ENCODE measurements at places on chromosomes 4 and X.

GRCh38 chrX:152960115-152960514, 33.8 kb downstream of the PNMA5 start:
- DNase-seq, result no peak

- DNase-seq, result no peak
Observed at GRCh38 chr4:139153411-139154133, 23.4 kb downstream of the ELF2 start.

- peak; percentile 86 for DNase-seq
Observed at GRCh38 chrX:107674480-107675364, 46.4 kb downstream of the PRPS1 start.

DNA sequence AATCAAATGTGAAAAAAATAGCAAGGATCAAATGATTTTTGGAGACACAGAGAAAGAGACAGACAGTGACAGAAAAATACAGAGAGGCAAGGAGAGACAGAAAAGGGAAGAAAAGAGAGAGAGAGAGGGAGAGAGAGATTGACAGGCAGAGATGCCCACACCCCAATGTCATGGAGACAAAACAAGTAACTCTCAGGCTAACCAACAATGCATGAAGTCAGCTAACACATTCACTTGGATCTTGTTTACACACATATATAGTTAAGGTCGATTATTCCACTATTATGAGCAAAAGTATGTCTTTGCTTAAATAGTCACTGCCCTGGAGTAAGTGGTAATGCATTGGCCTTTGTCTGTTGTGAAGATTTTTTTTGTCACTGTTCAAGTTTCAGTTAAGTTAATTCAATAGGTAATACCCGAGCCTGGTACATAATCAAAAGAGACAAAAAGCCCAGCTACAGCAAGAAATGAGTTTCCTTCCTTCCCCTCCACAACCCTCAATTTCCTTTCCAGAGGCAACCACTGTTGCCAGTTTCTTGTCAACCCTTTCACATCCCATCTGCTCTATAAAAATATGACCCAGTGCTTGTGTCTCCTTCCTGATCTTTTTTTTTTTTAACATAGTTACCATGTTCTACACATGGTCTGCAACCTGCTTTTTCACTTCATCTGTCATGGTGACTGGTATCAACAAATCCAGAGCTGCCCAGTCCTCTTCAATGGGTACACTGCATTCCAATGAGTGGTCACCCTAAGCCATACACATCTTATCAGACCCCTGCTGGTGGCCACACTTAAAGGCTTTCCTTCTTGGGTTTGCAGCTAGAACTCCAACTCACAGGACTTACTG, 52.1 kb downstream of the PROM1 start:
- no peak for DNase-seq

DNA sequence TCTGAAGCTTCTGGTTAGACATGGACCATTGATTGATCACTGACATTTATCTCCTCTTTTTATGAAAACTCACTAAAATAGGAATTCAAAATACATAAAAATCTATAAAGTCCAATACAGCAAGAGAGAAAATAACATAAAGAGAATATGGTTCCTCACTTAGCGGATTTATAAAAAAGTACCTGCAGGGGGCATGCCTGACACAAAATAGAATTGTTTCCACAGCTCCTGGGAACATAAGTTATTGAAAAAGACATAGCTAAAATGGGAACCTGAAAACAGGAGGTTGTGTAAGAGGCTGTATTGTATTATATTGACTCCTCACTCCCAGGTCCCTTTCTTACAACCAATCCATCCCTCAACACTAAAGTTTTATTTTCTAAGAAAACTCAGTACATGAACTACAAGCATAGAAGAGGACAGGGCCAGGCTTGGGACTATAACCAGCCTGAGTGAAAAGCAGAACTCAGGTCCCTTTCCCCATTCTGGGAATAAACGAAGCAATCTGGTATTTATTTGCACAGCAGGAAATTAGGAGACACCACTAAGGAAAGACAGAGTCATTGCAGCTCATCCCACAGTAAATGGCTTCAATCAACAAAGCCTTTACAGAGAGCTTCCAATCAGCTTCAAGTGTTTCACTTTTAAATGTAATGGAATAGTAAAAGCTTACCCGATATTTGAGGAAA, 121.1 kb upstream of the NDST4 start:
- no peak for DNase-seq

GRCh38 chr4:14621731-14622463, 380.4 kb upstream of the CPEB2 start:
- DNase-seq, result no peak

- DNase-seq, result no peak
Observed at GRCh38 chr4:123506011-123506695, 109.6 kb downstream of the SPRY1 start.

GRCh38 chrX:129678614-129679195, 23.9 kb upstream of the APLN start:
- DNase-seq, result no peak

GRCh38 chrX:44890247-44890646, 17.3 kb downstream of the KDM6A start:
- DNase-seq, result no peak

- DNase-seq, result no peak
Observed at GRCh38 chr4:6443035-6444023, 29.1 kb downstream of the PPP2R2C start.

DNA sequence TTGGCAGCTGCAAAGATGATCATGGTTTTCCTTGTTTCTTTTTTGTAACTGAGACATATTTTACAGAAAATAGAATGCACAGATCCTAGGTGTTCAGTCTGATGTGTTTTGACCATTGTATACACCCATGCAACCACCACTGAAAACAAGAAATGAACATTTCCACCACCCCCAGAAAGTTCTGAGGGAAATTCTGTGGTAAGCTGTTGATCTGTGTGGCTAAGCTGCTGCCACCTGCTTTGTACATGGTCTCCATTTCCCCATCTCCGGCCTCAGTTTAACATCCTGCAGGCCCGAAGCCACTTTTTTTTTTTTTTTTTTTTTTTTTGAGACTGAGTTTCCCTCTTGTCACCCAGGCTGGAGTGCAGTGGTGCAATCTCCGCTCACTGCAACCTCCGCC, 65.3 kb downstream of the NYX start:
- peak; percentile 35 for DNase-seq

- no peak for DNase-seq
Observed at GRCh38 chr4:76897536-76898384, at the start of gene SOWAHB. TSS of gene SOWAHB (minus strand) at chr4:76898144. CDS start at chr4:76897849, 295 bp downstream.

GRCh38 chr4:2042204-2042946, 16.8 kb upstream of the NAT8L start:
- DNase-seq, result peak; percentile 61

GRCh38 chr4:110424144-110424543, 51.8 kb upstream of the ENPEP start:
- no peak for DNase-seq

- no peak for DNase-seq
Observed at GRCh38 chr4:75634951-75635350, 4.6 kb upstream of the CDKL2 start.

DNA sequence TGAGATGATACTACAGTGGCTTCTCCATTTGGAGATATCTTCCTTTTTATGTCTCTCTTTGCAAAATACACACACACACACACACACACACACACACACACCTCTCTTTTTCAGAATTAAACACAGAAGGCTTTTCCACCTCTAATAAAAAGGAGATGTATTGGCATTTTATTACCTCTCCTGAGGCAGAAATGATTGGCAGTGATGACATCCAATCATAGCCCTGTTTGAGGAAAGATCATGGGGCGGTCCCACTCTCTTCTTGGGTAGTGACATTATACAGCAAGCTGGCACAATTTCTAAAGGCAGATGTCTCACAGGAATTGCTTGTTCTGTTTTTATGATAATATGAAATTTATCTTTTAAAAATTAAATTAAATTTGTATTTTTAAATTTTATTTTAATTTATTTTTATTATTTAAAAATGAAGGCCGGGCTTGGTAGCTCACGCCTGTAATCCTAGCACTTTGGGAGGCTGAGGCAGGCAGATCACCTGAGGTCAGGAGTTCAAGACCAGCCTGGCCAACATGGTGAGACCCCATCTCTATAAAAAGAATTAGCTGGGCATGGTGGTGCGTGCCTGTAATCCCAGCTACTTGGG, 15.6 kb downstream of the CHRNA9 start:
- DNase-seq, result no peak

- DNase-seq, result no peak
Observed at GRCh38 chr4:182139491-182139890, 103.7 kb upstream of the TENM3 start.

DNA sequence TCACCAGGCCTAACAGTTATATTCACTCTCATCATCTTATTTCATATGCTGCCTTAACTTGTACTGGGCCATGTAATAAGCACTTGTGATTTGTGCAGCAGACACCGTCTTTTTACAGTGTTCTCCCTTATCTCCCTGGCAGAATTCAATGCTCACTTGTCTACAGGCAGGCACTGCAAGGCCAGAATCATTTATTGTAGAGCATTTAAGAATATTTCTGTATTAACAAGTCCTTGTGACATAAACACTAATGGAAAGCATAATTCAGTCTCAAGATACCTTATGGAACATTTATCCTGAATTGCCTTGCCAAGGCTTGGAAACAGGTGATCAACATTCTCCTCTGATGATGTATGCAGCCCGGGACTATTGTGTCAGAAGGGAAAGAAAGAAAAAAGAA, 808.9 kb downstream of the STPG2 start:
- DNase-seq, result no peak

GRCh38 chrX:77431227-77431626, 16.0 kb upstream of the FGF16 start:
- DNase-seq, result no peak

GRCh38 chr4:103892586-103892985, 172.8 kb upstream of the TACR3 start:
- DNase-seq, result no peak

DNA sequence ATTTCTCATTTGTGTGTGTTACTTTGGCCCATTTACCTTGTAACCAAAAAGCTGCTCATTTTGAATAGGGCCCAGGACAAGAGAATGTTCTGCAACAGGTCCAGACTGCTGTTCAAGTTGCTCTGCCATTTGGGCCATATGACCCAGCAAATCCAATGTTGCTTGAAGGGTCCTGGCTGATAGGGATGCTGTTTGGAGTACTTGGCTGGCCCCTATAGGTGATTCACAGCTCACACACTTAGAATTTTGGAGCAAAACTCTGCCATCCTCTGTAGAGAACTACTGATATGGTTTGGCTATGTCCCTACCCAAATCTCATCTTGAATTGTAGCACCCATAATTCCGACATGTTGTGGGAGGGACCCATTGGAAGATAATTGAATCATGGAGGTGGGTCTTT, 131.5 kb downstream of the AASDH start:
- DNase-seq, result no peak

GRCh38 chr4:10960389-10960788, 275.8 kb upstream of the CLNK start:
- no peak for DNase-seq

DNA sequence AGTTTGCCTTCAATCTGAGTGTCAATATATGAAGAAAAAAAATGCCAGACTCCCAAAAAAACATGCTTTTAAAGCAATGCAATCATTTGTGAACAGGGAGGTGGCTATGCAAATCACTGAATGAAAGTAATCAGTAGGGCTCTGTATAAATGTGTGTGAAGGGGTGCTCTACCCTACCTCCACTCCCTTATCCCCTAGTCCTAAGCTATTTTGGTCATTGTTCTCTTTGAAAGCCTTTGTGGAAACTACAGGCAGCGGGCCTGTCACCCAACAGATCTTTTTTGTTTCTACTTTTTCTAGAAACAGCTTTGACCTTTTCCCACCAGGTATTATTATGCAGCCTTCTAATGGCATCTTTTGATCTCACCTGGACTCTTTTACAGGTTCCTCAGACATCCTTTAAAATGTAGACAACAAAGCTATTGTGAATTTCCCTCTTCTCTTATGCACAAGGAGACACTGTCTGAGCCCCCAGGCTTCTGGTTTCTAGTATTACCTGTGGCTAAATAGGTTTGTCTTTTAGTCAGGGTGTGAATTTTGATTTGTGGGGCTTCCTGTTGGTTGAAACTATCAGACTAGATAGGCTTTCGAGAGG, 9.2 kb downstream of the BOD1L1 start:
- DNase-seq, result no peak

- no peak for DNase-seq
Observed at GRCh38 chr4:186104890-186105646, 564 bp downstream of the FAM149A start.

Measured in ascending aorta (tissue), 2 donors.